ENCODE measurements at places on chromosomes 4 and X.

- DNase-seq, result no peak
Observed at GRCh38 chr4:103692615-103693014, 27.2 kb downstream of the TACR3 start.

DNA sequence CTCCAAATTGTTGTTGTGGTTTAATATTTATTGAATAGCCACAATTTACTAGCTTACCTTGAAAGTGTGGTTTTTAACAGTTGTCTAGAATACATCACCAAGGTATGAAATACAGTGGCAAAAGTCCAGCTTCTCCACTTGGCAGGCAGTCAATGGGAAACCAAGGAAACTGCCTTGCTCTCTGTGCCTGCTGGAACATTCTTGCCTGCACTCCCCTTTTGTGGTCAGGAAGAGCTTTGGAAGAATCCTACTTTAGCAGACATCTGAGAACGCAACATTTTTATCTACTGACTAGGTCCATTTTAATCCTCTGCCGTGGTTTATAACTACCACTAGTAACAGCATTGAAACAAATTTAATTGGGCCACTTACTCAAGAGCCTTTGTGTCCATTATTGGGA, 64.5 kb downstream of the TENM3 start:
- DNase-seq, result peak; percentile 98

- no peak for DNase-seq
Observed at GRCh38 chr4:185304944-185305690, 90.6 kb downstream of the LRP2BP start.

- no peak for DNase-seq
Observed at GRCh38 chr4:80448056-80448455, 112.5 kb downstream of the CFAP299 start.

- no peak for DNase-seq
Observed at GRCh38 chr4:153838564-153838963, 49.7 kb upstream of the SFRP2 start.

DNA sequence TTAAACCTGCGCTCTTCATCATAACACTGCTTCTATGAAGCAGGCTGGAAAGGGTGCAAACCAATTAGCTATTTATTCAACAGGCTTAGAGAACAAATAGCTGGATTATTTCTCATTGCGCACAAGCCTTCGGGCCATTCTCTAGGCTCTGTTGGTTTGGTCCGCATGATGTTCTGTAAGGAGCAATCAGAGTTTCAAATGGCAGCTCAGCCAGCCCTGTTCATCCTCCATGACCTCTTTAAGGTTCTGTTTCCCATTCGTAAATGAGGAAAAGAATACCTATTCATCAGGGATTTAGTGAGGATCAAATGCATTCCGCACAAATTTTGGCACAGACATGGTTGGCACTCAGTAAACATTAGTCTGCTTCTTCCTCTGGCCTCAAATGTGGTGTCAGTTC, 15.5 kb upstream of the GPM6A start:
- DNase-seq, result no peak

DNA sequence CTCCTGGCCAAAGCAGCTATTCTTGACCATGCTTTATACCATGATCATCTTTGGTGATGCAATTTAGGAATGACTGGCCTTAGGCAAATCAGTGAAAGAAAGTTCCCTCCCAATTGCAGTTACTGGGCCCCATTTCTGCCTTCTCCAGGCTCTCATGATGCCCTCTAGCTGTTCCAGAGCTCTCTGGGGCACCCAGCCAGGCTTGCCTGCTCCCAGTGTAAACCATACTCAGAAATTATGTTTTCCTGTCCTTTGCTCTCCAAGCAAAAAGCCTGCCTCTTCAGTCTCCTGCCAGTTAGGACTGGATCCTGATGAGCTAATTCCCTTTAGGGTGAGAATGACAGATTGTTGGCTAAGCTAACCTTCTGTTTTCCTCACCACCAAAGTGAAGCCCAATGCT, 85.3 kb upstream of the RBPJ start:
- peak; percentile 75 for DNase-seq

- DNase-seq, result no peak
Observed at GRCh38 chrX:24493740-24494581, 28.9 kb downstream of the PDK3 start.

- no peak for DNase-seq
Observed at GRCh38 chr4:145786830-145787229, 106.9 kb downstream of the C4orf51 start.

DNA sequence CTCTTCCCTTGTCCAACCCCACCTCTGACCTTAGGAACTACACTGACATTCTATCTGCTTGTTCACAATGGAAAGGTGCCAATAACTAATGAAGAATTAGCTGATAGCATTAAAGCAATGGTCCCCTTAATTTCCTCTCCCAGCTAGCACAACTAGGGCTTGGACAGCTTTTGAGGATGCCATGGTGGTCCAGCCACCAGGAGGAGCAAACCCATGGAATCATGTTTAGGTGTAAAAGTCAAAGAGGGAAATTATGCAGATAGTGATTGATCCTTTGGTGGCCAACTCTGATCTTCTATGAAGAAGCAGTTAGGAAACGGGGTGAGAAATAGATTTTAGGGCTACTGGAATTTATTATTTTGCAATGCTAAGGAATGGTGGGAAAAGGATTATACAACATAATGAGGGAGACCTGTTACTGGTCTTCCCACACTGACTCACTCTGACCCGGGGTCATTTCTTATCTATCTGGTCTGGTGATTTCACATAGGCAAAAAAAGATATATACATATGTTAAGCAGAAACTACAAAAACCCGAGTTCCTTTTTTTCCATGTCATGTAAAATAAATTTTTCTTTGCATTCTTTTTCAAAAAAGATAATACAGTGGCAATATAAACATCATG, 45.8 kb upstream of the FBXW7 start:
- DNase-seq, result no peak

- DNase-seq, result no peak
Observed at GRCh38 chr4:98659106-98659592, 738 bp upstream of the TSPAN5 start.

DNA sequence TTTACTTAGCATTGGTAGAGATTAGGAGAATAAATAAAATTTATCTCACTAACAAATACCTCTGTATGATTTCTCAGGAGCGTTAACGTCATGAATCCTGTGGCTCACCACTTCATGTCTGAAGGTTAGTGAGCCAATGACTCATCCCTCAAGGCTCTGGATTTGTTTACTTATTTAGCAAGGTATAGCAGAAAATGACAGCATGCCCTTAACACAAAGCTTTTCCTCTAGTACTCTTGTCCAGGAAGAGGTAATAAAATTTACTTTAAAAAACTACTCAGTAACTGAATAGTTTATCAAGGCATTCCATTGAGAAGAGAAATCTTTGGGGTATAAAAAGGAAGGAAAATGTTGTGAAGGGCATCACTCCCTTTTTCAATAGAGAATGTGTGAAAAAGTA, 823.8 kb downstream of the CCSER1 start:
- peak; percentile 29 for DNase-seq

DNA sequence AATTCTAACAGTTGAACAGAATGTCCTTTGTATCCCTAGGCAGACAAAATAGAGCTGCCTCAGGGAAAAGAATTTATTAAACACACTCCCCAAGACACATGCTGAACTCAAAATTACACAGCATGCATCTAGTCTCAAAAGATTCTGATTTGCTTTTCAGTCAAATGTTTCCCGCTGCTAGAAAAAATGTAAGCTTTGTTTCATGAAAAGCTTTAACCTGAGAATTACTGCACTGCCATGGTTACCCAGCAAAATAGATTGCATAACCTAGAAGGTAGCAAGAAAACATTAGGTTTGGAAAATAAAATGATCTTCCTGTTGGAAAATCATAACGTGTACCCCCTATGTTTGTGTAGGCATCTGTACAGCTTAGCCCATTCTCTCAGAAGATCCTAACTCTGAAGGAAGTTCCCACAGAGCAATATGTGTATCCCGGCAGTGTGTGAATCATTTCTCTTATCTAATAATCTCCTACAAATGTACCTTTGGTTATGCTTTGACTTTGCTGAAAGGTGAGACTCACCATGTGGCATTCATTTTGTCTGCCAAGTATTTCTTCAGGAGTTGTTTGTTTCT, 646.9 kb downstream of the STPG2 start:
- no peak for DNase-seq

DNA sequence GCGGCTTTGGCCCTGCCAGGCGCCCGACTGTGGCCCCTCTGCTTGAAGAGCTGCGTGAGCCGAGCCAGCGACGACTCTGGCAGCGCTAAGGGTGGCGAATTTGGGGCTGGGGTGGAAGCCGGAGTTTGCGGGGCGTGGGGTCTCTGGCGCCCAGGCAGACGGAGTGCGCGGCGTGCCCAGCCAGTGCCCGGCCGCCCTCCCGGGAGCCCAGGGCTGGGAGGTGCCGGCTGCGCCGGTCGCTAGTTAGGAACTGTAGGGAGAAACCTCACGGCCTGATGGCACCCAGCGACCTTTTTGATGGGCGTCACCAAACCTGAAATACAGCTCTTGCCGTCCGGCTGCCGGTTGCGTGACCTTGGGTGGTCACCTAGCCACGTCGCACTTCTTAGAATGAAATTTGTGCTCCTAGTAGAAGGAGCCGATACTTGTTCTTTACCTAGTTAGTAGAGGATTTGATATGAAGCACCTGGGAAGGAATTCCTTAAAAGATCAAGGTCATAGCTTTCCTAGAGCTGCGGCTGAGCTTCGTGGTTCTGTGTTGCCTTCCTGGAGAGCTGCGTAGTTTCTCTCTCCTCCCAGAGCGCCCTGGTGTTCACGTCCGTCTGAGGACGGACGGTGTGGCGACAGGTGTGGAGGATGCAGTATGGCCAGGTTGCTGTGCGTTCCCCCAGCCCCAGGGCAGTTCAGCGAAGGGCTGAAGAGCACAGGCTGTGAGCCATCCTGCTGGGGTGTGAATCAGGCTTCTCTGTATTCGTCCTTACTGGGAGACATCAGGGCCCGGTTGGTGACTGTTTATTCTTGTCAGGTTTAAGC, 680 bp downstream of the MAEA start:
- no peak for DNase-seq

- no peak for DNase-seq
Observed at GRCh38 chr4:150769845-150770244, 187.9 kb downstream of the MAB21L2 start.

GRCh38 chr4:123812066-123812390, 415.4 kb downstream of the SPRY1 start:
- DNase-seq, result no peak

DNA sequence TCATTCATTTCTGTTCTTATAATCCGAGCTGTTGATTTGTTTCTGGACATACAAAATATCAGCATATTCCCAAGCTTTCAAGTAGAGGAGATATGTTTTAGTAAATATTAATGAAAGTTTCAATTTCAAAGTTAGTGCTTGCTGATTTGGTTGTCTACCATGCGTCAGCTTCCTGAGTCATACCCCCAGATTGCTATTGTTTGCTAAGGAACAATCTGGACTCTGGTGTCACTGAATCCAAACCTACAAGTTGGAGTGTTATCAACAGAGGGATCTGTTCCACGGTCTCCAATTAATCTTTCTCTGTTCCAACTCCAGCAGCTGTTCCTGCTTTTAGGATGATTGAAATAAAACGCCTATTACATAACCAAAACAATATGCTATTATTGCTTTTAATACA, 96.1 kb upstream of the FAM9A start:
- DNase-seq, result no peak

- peak; percentile 55 for DNase-seq
Observed at GRCh38 chr4:181877329-181877848, 365.8 kb upstream of the TENM3 start.

- DNase-seq, result no peak
Observed at GRCh38 chr4:84484236-84484635, 14.9 kb downstream of the NKX6-1 start.

DNA sequence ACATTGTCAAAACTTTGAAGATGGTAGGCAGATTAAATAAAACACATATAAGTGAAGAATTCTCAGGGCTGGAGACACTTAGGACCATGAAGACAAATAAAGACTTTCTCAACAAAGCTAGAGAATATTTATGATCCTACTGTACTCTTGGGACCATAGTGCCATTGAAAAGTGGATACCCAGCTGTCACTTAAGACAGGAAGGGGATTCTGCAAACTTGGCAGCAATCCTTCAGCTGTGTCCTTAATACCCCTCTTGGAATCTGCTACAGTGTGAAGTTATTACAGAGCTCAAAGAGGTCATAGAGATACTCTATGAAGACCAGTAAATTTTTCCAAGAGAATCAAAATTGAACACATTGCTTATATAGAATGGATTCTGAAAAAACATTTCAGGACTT, 24.3 kb downstream of the PDE5A start:
- DNase-seq, result no peak

DNA sequence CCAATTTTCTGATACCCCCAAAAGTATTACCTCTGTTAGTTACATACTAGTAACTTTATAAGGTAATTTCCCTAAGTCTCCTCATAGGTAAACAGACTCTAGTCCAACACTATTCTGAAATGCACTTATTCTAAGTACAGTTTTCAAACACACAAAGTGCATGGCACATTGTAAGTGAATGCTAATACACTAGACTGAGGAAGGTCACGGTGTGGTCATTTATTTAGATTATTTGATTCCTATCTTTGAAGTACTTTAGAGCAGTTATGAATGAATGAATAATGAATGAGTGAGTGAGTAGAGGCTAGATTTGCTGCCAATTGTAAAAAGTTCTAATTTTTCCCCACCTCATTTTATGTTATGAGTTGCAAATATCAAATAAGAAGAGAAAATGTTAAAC, 132.8 kb upstream of the UGT8 start:
- DNase-seq, result no peak

- no peak for DNase-seq
Observed at GRCh38 chr4:87057835-87058355, 123.1 kb downstream of the AFF1 start.

GRCh38 chr4:88697141-88697540, 488 bp downstream of the NAP1L5 start:
- no peak for DNase-seq

- DNase-seq, result no peak
Observed at GRCh38 chrX:18709833-18710232, 2.4 kb downstream of the PPEF1 start.

- DNase-seq, result peak; percentile 64
Observed at GRCh38 chr4:185682236-185682635, 129.8 kb downstream of the SORBS2 start.

DNA sequence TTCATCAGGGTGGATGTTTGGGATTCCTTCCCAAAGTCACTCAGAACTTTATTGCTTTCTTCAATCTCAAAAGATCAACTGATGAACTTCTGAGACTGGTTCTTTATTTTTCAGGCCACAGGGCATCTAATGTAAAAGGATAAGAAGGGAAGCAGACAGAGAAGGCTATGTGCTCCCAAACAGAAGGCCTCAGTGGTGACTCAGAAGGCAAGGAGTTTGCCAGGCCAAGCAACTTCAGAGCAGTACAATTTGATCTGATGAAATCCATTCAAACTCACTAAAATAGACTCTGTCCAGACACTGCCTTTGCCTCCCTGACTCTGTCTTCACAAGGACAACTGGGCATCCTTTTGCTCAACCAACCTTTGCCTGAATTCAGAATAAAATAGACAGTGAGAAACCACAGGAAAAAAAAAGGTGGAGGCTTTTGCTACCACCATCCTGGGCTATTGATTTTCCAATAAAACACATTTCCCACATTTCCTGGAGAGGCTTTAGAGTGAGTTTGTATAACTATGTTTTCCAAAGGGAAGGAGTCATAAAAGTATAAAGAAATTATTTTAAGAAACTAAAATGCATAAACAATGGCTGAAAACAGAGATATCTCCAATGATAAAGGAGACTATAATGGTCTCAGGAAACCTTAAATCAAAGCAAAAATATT, 55.2 kb downstream of the ARHGEF6 start:
- peak; percentile 51 for DNase-seq

Data from skeletal muscle cell (primary cell).